ENCODE measurements at places on chromosomes 12 and 14. TPM values are rescaled to one million over a fixed set of nuclear protein-coding genes. Genes with fewer than 3 reads are reported as not detected.

The SYNDIG1L gene
- not detected for total RNA-seq

The WIF1 gene
- not detected for total RNA-seq

The ART4 gene
- total RNA-seq = not detected

The CYP46A1 gene
- total RNA-seq = not detected

The ARHGDIB gene
- 1,194 TPM for total RNA-seq

The TPPP2 gene
- total RNA-seq = not detected
